ENCODE measurements at places on chromosomes 12 and 14. TPM values are rescaled to one million over a fixed set of nuclear protein-coding genes. Genes with fewer than 3 reads are reported as not detected.

DNA sequence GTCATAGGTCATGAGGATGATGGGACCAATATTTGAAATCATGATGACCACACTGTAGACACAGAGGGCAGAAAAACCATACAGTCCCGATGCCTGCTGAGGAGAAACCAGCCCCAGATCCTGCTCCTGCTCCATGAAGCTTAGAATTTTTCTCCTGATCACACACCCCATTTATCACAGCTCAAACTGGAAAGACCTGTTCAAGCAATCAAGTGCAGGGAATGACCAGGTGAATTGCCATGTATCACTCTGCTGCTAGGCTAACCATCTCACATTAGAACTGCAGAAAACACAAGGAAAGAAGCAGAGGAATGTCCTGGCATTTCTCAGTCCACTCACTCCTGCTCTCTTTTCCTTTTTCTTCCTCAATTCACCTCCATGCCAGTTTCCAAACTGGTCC, 18.1 kb downstream of the MANSC1 start:
- DNase-seq: no peak

Gene ACOT4
- 0.72 TPM for total RNA-seq

GRCh38 chr12:64180951-64181350, 41.1 kb downstream of the KICS2 start:
- DNase-seq: peak; percentile 70

DNA sequence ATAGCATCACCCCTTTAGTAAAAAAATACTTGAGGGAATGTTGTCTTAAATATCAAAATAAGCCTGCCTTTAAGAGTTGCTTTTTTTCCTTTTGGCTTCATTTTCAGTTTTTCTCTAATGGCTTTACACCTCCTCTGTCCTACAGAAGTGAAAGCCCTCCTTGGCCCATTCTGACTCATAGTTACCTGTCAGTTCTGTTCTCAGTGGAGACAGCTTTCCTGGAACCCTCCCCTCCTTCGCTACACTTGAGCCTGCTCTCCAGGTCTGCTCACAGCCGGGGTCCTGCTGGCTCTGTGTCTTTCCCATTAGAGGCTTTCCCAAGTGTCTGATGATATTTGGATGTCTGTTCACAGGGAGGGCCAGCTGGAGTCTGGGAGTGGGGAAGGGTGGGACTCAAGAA, 84.0 kb downstream of the PELI2 start:
- DNase-seq: no peak

GRCh38 chr14:91980157-91980556, 32.7 kb upstream of the FBLN5 start:
- peak; percentile 92 for DNase-seq

Gene KRT82
- total RNA-seq: not detected

Gene FAR2
- total RNA-seq: 22.5 TPM

Gene KLRK1
- total RNA-seq: not detected

Gene DCP1B
- 6.2 TPM for total RNA-seq

GRCh38 chr12:79557690-79558315, 133.0 kb downstream of the PAWR start:
- DNase-seq: peak; percentile 81

Gene A2ML1
- not detected for total RNA-seq

Data from fibroblast of the aortic adventitia (primary cell).